Astrocyte of the spinal cord (primary cell): ENCODE measurements at places on chromosomes 2 and 18.

DNA sequence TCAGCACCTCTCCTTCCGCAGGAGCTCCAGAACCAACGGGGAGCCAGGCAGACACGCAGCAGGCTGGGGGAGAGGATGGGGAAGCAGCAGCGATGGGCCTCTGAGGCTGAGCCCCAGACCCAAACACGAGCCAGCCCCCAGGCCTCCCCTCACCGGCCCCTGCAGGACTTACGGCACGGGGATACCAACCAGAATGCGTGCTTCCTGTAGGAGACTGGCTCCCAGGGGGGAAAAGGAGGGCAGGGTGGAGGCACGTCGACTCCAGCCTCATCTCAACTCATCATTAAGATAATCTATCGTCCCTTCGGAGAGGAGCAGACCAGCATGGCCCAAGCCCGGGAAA lies 495.1 kb upstream of the MYT1L start:
- no peak for DNase-seq

GRCh38 chr18:37869051-37869450 lies 303.5 kb upstream of the CELF4 start:
- DNase-seq: no peak

GRCh38 chr2:49686291-49686690 lies 532.0 kb upstream of the FSHR start:
- no peak for DNase-seq

GRCh38 chr2:138060301-138060635 lies 96.0 kb downstream of the HNMT start:
- peak; percentile 57 for DNase-seq

DNA sequence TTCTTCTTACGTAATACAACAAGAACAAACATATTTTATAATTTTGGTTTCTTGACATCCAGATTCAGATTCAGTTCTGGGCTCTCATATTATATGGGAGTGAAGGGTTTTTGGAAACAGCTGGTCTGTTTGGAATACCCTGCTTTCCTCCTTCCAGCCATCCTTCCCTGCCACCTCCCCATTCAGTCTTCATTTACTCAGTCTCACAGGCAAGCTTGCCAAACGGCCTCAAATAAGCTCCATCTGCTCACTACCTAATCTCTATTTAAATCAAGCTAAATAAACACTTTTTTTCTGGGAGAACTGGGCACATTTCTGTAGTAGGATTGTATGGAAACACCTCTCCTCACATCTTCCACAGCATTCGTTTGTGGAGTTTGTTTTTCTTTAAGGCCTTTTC lies 147.5 kb downstream of the RND3 start:
- no peak for DNase-seq

- DNase-seq: no peak
These were observed 17.0 kb downstream of the INHBB start for GRCh38 chr2:120362926-120363325.

DNA sequence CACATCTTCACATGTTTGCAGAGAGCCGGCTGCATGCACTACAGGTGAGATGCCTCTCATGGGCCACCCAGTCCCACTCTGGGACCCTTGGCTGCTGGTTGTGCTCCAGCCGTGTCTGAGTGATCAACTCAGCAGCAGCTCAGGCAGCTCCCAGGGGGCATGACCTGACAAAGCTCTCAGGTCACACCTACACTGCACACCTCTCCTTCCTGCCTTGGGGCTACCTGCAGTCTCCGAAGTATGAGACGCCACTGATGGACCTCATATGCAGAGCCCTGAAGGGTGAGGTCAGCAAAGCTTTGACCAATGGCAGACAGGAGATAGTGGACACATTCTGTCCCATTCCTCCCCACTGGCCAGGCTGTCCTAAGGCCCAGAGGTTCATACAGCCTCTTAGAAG lies 51.4 kb downstream of the LBH start:
- no peak for DNase-seq

DNA sequence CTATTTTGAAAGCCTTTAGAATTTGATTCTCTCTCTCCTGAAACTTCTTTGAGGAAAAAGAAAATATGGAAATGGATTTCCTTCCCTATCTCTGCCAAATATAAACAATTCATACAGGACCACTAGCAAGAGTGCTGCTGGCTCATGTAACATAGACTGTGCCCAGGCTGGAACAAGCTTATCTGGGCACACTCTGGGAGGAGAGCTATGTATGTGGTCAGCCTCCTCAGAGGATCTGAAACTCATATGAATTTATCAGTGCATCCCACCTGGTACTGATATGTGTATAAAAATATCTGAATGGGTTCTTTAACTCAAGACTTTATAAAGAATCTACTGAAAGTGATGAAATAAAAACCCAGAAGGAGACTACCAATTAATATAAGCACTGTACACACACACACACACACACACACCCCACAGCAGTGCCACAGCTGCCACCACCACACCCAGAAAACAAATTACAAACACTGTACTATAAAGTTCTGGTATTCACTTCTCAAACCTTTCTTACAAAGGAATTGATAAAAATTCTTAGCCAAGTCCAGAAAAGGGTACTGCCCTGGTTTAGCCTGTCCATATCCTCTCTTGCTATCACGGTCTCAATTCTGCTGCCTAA lies 115.6 kb downstream of the IRS1 start:
- no peak for DNase-seq

- DNase-seq: peak; percentile 79
These were observed at the start of gene BOK for GRCh38 chr2:241558532-241559322. Gene BOK (plus strand): TSS chr2:241558745. CDS start chr2:241559484, 739 bp downstream.

DNA sequence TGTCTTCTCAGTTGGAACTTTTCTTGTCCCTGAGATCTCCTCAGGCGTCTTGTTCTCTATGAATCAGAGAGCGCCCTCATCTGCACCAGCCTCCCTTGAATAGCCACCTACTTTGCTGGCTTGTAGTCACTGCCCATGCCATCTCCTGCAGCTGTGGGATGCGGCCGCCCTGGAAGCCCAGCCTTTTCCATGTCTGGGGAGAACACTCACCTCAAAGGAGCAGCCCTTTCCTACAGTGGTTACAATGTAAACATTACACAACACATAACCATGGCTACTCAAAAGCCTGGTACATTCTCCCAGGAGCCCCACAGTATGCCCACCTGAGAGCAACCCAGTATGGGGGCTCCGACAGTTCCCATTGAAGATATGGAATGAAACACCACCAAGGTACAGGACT lies 351.0 kb downstream of the EN1 start:
- no peak for DNase-seq

GRCh38 chr18:33113416-33113815 lies 327.1 kb downstream of the CCDC178 start:
- no peak for DNase-seq

GRCh38 chr2:224630659-224631550 lies 45.7 kb upstream of the CUL3 start:
- DNase-seq: no peak

- DNase-seq: peak; percentile 36
These were observed 24.2 kb downstream of the RAPH1 start for GRCh38 chr2:203510941-203511305.

- DNase-seq: no peak
These were observed 26.8 kb upstream of the NABP1 start for GRCh38 chr2:191650896-191651773.

DNA sequence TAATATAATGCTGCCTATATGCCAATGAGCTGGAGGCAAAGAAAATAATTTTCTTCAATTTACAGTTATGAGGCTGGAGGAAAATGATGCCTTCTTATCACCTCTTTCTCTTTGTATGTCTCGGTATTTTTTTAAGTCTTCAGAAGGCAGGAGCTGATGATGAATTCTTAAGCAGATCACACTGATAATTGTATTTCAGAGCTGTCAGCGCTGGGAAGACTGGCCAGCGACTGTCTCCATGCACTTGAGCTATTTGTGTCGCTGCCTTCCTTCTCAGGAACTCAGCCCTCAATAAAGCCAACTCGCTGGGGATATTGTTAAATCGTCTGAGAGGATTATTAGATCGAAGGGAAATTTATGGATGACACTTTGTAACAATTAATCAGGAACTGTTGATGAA lies 40.3 kb downstream of the PTGR3 start:
- no peak for DNase-seq

DNA sequence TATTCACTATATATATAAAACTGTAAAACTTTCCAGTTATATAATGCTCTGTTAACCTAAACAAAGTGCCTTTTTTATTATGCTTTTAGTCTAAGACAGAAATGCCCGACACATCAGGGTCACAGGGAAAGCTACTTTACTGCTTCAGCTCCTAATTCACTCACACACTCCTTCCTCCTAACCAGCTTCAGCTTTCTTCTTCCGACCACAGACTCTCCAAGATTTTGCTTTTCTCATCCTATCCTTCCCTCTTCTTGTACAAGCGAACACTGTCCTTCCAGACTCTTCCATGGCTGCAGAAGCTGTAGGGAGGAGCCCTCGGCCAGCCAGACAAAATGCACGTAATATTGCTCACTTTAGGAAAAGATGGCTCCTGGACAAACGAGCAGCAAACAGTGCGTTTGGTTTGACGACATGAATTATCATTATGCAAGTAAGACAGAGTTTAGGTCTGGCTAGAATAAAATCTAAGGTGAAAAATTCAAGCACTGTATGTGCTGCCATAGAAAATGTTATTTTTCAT lies 47.5 kb upstream of the HNRNPA3 start:
- DNase-seq: peak; percentile 64

DNA sequence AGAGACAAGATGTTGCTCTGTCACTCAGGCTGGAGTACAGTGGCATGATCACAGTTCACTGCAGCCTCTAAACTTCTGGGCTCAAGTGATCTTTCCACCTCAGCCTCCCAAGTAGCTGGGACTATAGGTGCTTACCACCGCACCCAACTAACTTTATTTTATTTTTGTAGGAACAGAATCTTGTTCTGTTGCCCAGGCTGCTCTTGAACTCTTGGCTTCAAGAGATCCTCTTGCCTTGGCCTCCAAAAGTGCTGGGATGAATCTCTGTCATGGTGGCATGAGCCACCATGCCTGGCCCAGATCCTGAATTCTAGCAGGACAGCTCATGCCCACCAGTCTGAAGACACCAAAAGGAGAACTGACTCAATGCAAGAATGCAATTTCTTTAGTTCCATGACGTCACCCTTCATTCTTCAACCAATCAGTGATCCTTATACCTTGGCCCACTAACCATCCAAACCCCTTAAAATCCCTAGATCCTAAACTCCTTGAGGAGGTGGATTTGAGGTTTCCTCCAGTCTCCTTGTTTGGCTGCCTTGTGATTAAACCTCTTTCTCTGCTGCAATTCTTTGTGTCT lies 25.6 kb upstream of the CXXC1 start:
- no peak for DNase-seq

GRCh38 chr2:196957881-196958525 lies 31.5 kb upstream of the PGAP1 start:
- no peak for DNase-seq

DNA sequence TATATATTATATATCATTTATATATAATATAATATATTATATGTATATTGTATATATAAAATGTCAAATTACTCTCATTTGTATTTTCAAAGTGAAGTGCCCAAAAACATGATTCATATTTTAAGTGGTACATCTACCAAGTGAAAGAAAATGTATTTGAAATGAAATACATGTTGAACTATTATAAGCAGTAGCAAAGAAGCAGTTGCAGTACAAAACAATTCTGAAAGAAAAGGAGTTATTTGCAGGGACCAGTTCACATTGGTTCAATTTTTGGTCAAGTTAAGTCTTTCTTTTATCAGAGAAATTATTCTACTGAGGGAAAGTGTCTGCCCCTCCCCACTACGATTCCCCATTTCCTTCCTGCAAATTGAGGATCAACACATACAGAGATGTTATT lies 51.9 kb downstream of the APLF start:
- DNase-seq: no peak

DNA sequence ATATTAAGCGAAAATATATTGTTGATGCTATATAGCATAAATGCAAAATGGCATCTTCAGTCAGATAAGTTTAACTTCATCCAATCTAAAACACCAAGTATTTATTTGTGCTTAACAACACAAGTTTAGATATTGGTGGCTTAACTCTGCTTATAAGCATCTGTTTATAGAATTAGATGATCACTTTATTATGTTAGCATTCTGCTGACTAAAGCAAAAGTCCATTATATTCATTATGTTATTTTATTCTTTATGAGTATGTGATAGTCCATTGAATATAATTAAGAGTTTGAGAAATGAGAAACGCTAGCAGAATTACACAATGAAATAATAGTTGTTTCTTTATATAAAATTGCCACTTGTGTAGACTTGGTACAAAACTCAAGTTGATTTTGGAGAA lies 401.2 kb upstream of the CDH7 start:
- no peak for DNase-seq

DNA sequence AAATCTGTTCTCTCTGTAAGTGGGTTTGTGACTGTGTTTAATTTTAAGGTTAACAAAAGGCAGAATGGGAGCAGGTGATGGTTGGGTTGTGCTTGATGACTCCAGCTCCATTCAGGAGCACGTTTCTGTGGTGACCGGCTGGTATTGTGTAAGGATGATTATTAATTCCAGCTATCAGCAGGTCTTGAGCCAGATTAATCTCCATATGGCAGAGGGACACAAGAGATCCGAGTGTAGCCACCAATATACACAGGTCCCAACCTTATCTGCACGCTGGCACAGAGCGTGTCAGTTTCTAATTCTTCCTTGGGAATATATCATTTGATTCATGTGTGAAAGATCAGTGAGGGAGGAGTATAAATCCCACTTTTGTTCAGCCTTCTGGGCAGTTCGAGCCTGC lies 199.0 kb upstream of the DCC start:
- no peak for DNase-seq

- DNase-seq: no peak
These were observed 22.4 kb downstream of the CREG2 start for GRCh38 chr2:101364878-101365277.

DNA sequence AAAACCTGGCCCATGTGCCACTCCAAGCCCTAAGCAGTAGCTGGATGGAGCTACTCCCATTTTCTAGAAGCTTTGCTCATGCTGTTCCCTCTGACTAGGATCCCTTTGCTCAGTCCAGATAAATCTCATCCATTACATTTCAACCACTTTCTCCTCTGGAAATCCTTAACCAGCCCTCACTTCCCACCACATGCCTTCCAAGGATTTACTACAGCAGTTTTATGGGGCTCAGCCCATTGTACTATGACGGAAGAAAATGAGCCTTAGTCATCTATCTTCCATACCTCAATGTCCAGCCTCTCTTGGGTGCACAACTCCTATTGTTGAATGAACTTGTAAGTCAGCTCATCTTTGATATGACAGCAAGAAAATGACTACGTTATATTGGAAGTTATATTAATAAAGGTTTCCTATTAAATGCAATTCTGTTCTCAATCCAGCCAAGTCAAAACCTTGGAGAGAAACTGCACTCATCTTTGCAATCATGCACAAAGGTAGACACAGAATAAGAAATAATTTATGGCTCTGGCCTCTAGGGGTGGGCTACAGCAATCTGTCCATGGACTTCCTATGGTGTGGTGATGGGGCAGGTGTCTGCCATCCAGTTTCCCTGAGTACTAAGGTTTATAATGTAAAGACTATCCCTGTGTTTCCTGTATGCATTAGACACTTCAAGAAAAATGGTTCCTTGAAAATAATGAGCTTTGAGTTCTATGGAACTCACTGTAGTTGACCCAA lies 3.4 kb downstream of the B4GALT6 start:
- peak; percentile 5 for DNase-seq

DNA sequence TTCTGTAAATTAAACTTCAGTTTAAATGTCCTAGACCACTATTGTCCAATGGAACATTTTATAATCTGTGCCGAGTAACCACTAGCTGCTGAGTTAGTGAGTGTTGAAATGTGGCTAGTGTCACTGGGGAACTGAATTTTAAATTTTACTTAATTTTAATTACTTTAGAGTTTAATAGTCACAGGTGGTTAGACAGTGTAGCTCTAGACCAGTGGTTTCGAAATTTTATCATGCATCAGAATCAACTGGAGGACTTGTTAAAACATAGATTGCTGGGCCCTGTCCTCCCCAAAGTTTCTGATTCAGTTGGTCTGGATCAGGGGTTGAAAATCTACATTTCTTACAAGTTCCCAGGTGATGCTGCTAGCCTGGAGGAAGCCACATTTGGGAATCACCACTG lies 110.4 kb downstream of the FMNL2 start:
- no peak for DNase-seq
